CD4-positive, alpha-beta T cell treated with Interferon gamma for 1 hour (primary cell): ENCODE measurements at places on chromosomes 13 and 19.
A peak's percentile ranks its signal among the peaks of the same experiment; 100 is the strongest.

- no peak for DNase-seq
Measured at GRCh38 chr13:109088624-109088917, 459.2 kb downstream of the MYO16 start.

DNA sequence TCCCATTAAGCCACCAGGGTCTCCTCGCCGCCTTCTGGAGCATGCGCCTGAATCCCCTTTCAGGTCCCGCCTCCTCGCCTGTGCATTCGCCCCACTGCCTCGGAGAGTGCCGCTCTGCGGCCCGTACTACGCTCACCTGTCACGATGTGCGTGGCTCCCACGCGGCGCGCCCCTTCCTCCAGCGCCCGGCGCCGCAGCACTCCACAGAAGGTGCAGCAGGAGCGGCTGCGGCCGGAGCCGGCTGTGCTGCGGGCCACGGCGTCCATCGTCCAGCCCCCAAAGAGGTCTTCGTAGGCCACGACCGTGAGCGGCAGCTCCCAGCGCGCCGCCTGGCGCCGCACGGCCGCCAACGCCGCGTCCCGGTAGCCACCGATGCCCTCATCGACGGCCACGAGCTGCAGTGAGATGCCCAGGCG lies 4.3 kb downstream of the CTU1 start:
- DNase-seq, result no peak

GRCh38 chr13:27425918-27426630 lies 1.7 kb downstream of the GTF3A start:
- DNase-seq, result peak; percentile 78

GRCh38 chr19:1468274-1468820 lies 10.7 kb downstream of the C19orf25 start:
- DNase-seq, result no peak

DNA sequence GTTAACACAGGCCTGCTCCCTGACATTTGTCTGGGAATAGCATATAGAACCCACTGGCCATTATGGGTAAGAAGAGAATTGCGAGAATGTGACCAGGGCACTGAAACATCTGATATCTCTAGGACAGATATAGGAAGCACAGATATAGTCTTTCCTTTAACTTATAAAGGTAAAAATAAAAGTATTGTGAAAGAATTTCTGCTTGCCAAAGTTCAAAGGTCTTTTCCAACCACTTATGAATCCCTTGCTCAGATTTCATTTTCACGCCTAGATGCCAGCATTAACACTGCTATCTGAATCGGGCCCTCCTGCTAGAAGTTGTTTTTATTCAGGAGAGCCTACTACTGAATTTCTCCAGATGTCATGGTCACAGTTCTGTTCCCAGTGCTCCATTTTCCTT lies 27.7 kb downstream of the BBC3 start:
- no peak for DNase-seq

- DNase-seq, result peak; percentile 25
Measured at GRCh38 chr13:33123066-33123859, 107.0 kb downstream of the KL start.

DNA sequence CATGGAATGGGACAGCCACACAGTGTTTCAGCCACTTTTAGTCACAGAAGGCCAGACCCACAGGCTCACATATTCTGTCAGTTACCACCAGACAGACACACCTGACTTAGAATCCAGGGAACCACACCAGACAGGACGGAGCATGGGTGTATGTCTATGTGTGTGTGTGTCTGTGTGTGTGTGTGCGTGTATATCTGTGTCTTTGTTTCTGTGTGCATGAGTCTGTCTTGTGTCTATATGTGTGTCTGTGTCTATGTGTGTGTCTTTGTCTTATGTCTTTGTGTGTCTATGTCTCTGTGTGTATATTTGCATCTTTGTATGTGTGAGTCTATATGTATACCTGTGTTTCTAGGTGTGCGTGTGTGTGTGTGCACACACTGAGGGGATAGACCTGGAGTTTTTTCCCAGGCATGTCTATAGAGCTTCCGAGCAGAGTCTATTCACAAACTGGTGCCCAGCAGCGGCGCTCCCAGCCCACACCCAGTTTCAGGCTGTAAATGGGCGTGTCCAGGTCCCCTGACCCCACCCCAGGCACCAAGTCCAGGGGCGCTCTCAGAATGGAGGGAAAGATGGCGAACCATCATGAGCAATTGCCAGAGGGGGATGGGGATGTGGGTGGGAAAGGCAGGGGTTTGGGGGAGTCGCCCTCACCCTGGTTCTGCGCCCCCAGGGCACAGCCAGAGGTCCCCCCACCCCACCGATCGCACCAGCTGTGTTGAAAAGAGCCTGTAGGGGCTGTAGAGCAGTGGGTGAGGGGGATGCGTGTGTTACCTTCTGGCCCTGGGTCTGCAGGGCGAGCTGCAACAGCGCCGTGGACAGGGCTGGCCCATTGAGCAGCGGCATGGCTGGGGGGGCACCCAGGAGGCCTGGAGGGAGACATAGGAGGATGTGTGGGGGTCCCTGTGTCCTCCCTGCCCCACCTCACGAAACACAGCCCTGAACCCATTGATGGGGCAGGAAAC lies 6.3 kb upstream of the FDX2 start:
- no peak for DNase-seq

DNA sequence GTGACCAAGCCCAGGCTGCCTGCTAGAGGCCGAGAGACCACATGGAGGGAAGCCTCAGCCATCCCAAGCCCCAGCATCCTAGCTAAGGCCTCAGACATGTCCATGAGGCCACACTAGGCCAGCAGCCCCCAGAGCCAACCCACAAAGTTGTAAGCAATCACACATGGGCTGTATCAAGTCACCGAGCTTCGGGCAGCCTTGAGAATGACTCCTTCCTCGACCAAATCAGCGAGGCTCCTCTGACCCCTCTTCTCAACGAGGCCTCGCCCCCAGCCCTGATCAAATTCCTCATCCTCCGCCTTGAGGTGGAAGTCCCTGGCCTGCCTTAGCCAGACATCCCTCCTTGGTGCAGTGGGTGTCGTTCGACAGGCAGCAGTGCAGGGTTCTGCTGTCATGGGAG lies 1.9 kb upstream of the SPACA7 start:
- DNase-seq, result no peak

- no peak for DNase-seq
Measured at GRCh38 chr13:22726726-22727125, 454.1 kb upstream of the SGCG start.

GRCh38 chr19:49468746-49469447 lies 5.1 kb upstream of the FLT3LG start:
- DNase-seq, result peak; percentile 98

GRCh38 chr13:50426927-50427326 lies 411.7 kb downstream of the KCNRG start:
- DNase-seq, result no peak

DNA sequence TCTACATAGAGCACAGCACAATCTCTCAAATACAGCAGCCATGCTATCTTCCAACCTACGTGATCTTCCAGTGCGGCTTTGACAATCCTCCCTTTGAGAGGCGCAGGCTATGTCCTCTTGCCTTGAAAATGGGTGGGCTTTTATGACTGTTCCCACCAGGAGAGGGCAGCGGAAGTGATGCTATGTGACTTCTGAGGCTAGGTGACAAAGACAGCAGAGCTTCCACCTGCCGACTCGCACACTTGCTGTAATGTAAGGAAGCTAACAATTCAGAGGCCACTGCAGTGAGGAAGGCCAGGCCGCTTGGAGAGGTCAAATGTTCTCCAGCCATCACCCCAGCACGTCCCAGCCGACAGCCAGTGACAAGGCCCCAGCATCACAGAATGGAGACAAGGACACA lies 65.8 kb downstream of the MRPL57 start:
- no peak for DNase-seq

GRCh38 chr19:48390188-48391099 lies 907 bp downstream of the KDELR1 start:
- DNase-seq, result peak; percentile 65
